ENCODE measurements at places on chromosomes 11 and 22.

DNA sequence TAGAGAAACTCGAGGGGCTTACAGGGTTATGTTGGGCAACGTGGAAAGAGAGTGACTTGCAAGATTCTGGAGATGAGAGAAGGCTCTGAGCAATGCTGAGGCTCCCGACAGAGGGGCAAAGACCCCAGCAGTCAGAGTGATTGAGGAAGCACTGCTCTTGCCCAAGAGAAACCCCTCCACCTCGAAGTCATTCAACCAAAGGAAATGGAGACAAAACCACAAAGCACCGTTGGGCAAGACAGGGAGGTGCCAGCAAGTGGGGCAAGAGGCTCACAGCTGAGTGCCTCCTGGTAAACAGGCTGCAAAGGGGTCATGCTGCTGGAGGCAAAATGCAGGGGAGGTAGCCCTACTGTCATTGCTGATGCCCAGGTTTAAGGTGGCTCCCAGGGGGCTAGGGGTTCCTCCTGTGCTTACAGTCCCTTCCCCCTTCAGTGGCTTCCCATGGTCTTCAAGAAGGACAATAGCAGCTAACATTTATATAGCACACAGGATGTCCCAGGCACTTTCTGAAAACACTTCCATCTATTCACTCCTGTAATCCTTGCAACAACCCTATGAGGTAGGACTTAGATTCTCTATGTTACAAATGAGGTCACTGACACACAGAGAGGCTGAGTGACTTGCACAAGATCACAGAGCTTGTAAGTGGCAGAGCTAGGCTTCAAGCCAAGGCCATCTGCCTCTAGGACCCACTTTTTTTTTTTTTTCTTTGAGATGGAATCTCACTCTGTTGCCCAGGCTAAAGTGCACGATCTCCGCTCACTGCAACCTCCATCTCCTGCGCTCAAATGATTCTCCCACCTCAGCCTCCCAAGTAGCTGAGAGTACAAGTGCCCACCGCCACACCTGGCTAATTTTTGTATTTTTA, 18.1 kb upstream of the MYH9 start:
- peak; percentile 13 for DNase-seq

GRCh38 chr11:120883404-120884080, 140.4 kb upstream of the TBCEL start:
- DNase-seq = peak; percentile 21

DNA sequence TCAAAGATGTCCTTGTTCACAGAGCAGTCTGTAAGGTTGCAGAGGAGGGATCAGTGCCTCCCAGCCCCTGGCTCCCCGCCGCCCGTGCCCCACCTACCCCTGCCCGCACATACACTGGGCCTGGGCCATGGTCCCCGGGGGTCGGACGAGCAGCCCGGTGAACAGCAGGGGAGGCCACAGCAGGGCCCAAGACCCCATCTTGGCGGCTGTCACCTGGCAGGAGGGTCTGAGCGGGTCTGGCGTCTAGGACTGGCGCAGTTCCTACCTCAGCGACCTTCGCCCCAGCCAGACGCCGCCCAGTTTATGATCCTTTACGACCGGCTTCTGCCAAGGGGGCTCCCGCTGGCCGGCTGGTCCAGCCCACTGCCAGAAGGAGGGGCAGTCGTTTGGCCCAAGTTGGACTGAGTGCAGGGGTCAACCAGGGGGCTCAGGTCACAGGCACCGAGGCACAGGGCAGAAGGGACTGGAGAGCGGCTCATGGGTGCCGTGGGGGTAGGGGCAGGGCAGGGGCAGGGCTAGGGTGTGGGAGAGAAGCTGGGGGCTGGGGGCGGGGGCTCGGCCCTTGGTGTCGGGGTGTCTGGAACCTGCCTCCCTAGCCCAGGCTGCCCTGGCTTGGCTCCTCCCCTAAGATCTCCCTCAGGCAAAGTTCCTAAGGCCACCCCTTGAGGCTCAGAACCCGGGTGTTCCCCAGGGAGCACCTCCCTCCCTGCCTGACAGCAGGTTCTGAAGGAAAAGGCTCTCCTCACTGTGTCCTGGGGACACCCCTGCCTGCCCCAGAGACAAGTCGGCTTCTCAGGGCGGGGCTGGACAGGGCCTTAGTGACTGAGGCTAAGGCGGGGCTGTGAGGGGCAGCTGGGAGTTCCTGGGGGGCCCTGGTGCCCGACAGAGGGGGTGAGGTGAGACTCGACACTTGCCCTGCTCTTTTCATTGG, at the start of gene CDHR5:
Gene CDHR5 (minus strand): TSS at position 251 of the 931 bp plus-strand sequence. CDS start 53 bp downstream, at position 198.
- DNase-seq = no peak

DNA sequence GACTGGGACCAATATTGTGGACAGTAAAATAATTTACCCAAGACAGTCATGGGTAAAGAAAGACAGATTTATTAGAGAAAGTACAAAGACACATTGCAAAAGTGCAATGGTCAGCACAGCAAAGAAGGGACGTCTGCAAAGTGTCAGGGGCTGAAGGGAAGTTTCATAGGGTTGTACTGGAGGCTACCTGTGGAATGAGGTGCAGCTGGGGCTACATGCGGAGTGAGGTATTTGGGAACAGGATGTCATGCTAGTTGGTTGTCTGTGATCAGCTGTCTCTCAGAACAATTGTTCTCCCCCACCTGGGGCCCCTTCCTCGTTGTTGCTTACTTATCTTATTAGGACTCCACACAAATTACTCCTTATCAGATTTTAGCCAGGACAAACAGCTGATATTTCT, 11.4 kb upstream of the APOL3 start:
- DNase-seq = no peak

DNA sequence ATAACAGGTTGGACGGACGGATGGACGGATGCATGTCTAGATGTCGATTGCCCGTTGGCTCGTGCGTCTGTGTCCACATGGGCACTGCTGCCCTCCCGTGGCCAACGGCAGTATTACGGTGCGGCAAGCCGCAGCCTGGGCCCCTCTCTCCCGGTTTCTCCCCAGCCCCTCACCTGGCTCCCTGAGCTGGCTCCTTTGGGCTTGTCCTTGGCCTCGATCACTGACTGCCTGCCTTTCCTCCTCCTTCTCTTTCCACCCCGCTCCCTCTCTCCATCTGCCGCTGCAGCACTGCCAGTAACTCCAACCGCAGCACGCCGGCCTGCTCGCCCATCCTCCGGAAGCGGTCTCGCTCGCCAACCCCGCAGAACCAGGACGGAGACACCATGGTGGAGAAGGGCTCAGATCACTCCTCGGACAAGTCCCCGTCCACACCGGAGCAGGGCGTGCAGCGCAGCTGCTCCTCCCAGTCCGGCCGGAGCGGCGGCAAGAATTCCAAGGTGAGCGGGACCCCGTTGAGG, 77.3 kb downstream of the SCN3B start:
- peak; percentile 54 for DNase-seq

- DNase-seq = no peak
Observed at GRCh38 chr22:22710719-22711531, 66.5 kb downstream of the GGTLC2 start.

GRCh38 chr11:118260353-118260752, 3.7 kb downstream of the MPZL2 start:
- no peak for DNase-seq

DNA sequence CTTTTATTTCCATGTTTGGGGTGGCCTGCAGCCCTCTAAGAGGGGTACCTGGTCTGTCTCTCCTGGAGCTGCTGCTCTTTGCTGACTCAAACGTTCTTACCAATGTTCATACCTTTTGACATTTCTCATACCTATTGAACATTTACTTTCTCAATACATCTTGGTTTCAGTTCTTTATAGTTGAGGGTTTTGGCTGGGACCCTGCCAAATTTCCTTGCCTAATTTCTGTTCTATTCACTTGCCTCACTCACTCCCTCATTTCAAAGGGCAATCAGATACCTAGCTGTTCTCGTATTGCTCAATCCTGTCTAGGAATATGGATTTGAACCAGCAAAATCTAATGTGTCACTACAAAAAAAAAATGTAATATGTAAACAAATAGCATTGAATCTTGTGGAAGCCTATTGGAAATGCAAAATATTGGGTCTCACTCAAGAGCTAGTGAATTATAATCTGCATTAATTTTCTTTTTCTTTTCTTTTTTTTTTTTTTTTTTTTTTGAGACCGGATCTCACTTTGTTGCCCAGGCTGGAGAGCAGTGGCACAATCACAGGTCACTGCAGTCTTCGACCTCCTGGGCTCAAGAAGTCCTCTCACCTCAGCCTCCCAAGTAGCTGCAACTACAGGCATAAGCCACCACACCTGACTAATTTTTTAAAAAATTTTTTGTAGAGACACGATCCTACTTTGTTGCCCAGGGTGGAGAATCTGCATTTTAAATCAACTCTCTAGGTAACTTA, 7.5 kb downstream of the OR6M1 start:
- DNase-seq = no peak

- no peak for DNase-seq
Observed at GRCh38 chr11:16924826-16925560, 89.2 kb downstream of the PLEKHA7 start.

DNA sequence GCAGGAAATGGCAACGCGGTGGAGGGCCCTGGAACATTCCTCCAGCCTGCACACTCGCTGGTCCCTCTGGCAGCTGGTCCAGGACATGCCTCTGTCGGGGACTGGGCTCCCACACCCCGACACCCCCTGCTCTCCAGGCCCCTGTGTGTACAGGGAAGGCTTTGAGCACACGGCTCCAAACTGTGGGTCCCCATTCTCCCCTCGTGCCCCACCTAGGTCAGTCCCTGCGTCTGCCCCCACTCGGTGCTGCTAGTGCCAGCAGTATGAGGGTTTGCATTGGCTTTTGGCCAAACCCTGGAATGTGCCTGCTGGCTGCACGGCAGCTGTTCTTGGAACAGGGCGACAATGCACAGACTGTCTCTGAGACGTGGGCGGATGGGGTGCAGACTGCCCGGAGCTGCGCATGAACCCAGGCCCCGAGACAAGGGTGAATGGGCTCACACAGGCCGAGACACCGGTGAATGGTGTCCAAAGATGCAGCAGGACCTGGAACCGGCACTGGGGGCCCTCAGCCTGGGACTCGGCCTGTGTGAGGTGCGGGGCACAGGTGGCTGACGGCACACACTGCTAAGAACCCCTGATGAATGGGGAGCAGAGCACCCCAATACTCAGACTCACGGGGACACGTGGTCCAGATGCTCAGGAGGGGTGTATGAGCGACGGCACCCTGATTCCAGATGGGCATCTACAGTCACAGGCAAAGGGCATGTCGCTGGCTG, 7.5 kb upstream of the SYT8 start:
- peak; percentile 64 for DNase-seq

GRCh38 chr11:80424012-80424695, 983.3 kb upstream of the TENM4 start:
- no peak for DNase-seq

DNA sequence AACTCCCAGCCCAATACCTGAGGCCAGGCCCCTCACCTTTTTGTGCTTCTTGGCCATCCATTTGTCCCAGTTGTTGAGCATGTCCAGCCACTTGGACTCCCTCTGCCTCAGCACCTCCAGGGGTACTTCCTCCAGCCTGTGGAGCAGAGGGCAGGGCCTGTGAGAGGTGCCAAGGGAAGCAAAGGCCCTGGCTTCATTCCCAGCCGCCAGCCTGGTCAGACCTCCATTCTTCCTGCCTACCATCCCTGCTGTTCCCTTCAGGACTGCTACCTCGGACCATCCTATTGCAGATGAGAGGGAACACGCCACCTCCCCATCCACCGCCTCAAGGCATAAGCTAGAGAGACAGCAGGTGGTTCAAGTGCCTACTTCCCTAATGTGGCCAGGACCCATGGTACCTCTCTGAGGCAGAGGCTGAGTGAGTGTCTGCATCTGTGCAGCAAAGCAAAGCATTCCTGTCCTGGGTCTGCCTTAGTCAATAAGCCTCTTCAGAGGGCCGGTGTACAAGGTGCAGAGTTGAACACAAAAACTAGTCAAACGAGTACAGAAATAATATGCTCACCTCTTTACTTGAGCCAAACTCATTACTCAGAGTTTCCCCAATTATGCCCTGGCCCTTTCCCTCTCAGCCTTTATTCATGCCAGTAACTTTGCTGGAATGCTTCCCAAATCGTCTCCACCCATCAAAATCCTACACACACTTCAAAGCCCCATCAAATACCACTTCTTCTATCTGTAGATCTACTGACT, 15.4 kb upstream of the CASTOR1 start:
- no peak for DNase-seq

DNA sequence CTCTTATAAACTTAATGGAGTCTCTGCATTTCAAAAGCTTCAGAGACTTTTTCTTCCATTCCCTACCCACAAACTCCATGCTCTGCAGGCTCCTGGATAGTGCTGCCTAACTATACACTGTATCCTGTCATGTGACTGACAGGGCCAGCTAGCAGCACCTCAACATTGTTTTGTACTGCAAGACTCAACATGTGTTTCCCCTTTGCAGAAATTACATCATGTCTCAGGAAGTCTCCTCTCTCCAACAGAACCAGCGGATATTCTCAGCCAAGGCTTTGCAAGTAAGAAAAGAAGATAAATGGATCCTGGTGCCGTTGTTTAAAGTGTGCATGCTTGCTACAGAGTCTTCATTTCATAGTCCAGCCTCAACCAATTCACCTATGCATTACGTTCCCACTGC, 164.0 kb upstream of the UBASH3B start:
- peak; percentile 38 for DNase-seq

GRCh38 chr11:123653827-123654565, 428 bp downstream of the SCN3B start:
- no peak for DNase-seq
